ENCODE measurements at places on chromosomes 6 and 20.
A peak's percentile ranks its signal among the peaks of the same experiment; 100 is the strongest.

GRCh38 chr6:3882431-3882830 is 33.3 kb downstream of the FAM50B start:
- no peak for DNase-seq

DNA sequence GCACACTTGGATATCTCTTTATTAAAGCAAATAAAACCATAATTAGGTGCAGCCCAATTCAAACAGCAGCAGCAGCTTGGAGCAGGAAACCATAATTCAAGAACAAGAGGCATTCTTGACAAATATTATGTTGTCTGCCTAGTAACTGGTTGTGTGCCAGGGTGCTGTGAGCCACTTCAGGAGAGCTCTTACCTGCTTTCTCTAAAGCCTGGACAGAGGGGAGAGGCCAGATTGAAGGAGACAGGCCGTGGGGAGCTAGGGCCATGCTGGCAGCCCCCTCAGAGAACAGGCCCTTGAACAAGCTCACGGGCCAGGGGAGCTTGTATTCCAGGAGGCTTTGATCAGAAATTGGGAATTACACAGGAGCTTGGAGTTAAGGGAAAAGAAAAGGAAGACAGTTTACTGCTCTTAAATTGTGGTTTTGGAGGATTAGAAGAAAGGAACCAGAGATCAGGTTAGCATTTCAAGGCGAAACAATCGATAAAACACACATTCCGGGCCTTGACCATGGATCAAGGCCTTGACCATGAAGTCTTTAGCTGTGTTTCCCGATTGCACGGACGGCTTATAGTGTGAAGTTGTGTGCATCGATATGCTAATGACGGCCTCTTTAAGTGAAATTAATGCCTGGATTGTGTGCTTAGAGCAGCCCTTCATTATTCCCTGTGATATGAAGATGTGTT is 69.8 kb upstream of the NKX2-2 start:
- DNase-seq = no peak

DNA sequence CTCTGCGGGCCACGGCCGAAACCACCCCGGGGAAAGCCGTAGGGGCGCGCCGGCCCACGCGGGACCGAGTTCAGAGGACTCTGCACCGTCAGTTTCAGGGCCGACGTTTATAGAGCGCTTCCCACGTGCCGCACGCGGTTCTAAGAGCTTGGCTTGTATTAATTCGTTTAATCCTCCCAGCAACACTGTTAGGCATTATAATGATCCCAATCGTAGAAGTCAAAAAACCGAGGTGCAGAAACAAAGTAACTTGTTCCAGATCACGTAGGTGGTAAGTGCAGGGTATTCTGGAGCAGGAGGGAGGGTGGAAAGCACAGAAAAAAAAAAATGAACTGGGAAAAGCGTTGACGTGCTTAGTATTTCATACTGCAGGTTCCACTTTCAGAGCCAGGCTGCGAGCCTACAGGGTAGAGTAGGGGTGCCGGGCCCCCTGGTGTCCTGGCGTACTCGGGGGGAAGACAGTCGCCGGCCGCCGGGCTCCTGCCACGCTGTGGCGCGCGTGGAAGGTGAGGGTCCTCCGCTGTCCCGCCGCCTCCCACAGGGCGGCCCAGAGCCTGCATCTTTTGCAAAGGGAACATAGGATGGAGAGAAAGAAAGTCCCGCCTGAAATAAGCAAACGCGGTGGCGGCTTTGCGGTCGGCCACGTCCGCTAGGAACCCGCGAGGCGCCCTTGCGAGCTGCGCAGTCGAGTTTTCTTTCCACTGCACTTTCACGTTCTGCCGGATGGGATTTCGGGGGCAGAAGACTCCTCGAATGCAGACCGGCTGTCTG is 10.2 kb upstream of the FOXF2 start:
- DNase-seq = no peak

DNA sequence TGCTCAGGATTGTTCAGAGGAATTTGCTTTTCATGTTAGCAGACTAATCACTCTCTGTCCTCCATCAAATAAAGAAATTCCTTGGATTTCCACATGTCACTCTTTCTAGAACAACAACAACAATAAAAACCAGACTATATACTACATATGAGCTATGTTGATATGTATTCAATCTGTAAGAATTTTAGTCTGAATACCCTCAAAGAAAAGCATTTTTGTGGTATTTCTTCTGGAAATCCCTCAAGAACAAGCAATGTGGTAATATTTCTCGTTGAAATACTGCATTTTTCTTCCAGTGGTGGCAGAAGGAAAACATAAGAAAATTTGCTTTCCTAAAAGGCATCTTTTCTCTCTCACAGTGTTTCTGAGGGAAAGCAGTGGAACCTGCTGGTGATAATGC is 312.6 kb upstream of the RSPO3 start:
- DNase-seq = peak; percentile 18

DNA sequence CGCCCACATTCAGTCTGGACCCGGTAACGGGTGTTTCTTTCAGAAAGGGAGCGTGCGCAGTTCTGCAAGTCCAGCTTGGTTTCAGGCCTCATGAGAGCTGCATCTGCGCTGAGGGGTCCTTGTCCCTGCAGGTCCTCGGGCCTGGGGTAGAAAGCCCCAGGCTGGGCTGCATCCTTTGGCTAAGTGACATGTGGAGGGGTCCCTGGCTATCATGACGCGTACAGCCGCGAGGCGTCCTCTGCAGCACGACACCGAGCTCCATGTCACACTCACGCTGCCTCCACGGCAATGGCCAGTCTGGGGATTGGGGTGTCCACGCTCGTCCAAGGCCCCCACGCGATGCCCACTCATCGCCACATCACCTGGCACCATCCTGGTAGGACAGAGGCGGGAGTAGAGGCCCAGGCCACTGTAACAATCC is 1.7 kb upstream of the KIF25 start:
- DNase-seq = no peak

DNA sequence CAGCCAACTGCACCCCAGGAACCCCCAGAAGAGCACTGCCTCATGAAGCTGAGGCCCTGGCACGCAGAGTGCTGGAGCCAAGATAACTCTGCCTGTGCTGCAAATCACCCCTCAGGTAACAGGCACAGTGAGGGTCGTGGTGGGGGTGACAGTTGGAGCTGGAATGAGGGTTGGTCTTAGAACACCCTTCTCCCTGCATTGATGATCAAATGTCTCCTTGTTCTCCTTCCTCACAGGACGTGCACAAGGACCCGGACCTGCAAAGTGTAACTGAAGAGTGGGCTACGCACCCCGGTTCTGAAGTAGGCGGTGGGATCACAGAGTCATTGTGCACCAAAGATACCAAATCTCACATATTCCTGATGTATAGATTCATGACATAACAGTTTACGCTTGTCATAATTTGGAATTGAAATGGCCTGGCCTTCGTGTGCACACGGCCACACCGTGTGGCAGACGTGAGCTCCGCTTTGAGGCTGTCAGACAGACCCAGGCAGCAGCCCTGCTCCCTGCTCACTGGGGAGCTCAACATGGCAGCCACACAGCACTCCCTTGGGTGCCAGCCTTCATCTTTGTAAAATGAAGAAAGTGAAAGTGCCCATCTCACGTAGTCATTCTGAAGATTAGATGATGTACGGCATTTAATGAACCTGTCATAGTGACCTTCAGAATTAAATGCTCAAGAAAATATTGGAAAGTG is 8.8 kb downstream of the THBS2 start:
- DNase-seq = no peak

DNA sequence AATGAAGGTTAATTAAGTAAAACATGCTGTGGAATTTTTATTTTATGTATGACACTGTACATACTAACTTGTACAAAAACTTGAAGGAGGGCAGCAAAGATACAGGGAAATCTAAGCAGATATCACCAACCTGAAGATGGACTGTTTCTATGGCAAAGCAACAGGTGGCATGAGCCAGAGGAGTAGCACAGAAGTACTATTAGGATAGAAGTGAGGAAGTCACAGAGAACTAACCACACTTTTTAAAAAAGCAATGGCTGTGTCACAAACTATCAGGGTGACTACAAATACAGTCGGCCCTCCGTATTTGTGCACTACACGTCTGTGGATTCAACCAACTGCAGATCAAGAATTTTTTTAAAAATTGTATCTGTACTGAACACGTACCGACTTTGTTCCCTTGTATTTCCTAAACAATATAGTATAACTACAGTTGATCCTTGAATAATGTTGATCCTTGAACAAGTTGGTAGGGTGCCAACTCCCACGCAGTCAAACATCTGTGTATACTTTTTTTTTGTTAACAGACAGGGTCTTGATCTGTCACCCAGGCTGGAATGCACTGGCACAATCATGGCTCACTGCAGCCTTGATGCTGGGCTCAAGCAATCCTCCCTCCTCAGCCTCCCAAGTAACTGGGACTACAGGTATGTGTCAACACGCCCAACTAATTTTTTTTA is 61.0 kb downstream of the NUDT3 start:
- DNase-seq = no peak

DNA sequence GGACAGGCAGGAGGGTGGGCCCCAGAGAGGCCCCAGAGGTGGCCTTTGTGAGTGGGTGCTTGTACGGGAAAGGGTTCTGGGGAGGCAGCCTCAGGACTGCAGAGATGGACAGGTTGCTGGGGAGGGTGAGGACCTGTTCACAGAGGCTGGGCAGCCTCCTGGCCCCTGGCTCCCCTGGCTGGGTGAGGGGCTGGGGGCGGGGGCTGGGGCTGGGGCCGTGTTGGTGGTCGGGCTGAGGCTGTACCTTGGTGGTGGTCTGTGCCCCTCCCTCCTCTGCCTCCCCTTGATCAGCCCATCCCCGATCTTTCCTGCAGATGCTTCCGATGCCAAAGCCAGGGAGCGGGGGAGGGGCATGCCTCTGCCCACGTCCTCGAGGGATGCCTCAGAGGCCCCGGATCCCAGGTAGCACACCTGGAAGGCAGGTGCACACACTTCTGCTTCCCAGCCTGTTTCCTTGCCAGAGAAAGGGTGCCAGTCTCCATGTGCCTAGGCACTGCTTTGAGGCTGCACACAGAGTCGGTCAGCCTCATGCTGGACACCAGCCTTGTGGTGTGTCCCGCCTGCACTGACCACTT is 4.8 kb downstream of the TCEA2 start:
- no peak for DNase-seq

DNA sequence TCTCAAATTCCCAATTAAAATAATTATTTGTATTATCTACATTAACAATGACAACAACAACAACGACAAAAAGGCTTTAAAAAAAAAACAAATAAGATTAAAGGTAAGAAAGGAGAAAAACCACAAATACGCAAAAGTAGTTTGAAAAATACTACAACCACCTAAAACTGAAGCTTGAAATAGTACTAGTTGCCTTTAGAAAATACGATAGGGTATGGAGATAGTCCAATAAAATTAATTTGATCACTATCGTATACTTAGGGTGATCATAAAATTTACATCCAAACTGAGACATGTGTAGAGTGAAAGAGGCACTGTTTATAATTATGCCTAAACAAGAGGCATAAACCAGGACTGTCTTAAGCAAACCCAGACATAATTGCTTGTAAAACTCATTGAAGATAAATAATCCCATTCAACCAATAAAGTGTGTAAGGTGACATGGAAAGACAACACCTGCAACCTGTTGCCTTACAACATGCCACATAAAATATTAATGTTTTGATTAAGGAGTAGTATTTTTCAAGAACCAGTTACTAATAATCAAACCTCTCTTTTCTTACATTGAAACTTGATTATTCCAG is 22.7 kb downstream of the REPS1 start:
- DNase-seq = no peak

DNA sequence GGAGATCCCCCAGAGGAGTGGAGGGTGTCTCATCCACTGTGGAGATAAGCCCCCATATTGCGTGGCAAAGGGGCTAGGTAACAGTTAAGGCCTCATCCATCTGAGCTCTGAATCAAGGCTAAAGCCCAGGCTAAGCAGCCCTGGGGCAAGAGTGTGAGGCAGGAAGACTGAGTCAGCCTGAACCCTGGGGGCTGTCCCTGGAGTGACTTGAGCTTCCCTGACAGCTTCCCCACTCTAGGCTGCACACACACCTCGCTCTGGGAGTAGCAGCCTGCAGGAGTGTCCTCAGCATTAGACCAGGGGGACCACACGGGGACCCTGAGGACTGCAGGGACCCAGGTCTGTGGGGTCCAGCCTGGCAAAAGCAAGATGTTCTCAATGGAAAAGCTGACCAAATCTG is 27.9 kb downstream of the UBD start:
- no peak for DNase-seq

- DNase-seq = no peak
Observed at GRCh38 chr20:37904008-37904642, 1.2 kb downstream of the VSTM2L start.

- no peak for DNase-seq
Observed at GRCh38 chr6:168370310-168370991, 50.9 kb upstream of the DACT2 start.

DNA sequence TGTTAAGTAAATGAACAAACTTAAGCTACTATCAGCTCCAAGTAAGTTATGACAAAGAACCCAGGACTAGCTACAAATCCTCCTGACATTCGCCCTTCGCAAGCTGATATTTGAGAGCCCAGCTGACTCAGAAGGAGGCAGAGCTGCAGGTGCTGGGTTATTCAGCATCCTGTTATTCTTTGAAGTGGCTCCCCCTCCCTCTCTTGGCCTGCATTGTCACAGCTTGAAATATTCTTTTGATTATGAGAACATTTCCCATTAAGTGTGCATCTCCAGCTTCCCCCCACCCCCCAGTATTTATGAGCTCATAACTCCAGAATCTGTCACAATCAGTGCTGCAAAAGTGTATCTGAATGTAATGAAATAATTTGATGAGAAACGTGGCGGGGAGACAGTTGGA is 78.8 kb upstream of the RALY start:
- DNase-seq = peak; percentile 92
